Neuronal stem cell (in vitro differentiated cells): ENCODE measurements at places on chromosomes 5 and 9.

GRCh38 chr5:34564710-34565235 is 91.4 kb upstream of the RAI14 start:
- DNase-seq: no peak

GRCh38 chr5:43497311-43498104 is 13.8 kb upstream of the TMEM267 start:
- no peak for DNase-seq

GRCh38 chr5:64180661-64181343 is 15.2 kb downstream of the RNF180 start:
- DNase-seq: no peak

DNA sequence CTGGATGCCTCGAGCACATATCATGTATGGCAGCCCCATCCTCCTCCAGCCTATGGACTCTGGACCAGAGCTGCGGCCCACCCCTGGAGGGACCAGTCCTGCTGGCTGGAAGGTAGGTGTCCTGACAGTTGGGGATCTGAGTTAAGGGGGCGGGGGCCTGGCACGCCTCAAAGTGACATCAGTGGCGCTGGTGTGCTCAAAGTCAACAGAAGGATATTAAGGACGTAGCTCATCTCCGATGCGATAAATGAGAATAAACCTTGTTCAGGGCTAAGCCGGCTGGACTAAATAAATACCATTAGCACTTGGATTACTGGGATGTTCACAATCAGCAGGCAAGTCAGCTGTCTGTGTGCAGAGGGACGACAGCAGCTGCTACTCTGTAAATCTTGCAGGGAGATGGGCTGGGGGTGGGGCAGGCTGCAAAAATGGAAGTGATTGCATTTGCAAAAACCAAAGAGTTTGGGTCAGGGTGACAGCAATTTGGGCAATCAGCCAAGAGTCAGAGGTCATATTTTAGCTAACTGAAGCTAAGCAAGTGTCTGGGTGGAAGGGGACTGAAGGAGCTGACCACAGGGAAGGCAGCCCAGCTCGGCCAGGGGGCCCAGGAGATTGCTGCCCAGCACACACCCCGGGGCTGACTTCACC is 80.0 kb upstream of the LRRTM2 start:
- no peak for DNase-seq

GRCh38 chr5:76125346-76125745 is 42.2 kb downstream of the SV2C start:
- DNase-seq: no peak

DNA sequence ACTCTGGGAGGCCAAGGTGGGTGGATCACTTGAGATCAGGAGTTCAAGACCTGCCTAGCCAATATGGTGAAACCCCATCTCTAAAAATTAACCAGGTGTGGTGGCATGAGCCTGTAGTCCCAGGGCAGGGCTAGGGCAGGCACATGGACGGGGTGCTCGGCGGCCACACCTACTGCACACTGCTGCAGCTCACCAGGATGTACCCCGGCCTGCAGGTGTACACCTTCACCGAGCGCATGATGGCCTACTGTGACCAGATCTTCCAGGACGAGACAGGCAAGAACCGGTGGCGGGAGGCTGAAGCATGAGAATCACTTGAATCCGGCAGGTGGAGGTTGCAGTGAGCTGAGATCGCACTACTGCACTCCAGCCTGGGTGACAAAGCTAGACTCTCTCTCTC is 3.2 kb downstream of the ST6GALNAC4 start:
- no peak for DNase-seq

GRCh38 chr9:77022783-77023440 is 3.5 kb downstream of the FOXB2 start:
- peak; percentile 49 for DNase-seq

DNA sequence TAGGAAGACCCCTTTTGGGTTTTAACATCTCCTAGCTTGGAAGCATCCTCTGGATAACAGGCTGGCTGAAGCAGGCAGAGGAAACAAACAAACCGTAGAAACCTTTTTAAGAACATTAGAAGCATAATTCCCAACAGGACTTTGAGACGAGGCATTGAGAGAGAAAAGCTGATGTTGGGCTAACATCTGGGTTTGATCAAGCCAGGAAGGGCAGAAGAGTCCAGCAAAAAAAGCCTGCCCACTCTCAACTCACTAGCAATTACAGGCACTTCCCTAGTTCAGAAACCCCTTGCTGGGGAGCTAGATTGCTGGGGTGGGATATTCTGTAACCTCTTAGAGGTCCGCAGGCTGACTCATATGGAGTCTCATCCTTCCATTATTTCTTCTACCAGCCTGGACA is 75.4 kb upstream of the CTNNA1 start:
- DNase-seq: no peak
